Central memory CD8-positive, alpha-beta T cell (primary cell): ENCODE measurements at places on chromosomes 5 and 9.

DNA sequence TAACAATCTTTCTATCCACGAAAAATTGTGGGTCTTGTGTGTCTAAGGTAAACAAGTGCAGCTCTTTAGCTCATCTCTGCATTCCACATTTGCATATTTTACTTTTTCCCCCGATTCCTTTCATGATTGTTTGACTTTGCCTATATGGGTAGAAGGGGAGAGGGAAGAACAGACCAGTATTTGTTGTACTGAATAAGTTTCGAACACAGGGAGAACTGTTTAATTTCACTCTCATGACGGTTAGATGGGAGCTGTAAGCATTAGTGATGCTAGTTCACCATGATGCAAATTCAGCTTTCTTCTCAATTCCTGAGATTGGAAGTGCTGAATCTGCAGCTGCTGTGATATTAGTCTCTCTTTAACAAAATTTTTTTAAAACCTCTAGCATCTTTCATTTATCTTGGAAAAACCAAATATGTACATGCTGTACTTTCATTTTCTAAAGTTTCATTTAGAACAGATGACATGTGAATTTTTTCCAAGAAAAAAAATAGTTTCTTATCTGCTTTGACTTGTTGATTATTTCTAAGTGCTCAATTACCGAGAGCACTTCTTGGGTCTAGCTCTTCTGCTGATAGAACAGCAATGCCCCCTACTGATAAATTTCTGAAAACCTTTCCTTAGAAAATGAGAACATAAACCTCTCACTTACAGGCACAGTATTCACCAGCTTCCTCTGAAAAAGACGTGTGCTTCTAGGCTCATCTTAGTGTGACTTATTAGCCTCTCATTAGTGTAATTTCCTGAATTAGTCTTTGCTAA lies 149.5 kb downstream of the BAAT start:
- no peaks in the 10 kb centered on the region for H3K36me3 ChIP-seq
- no peak overlapping the region for H3K27ac ChIP-seq
- no peaks in the 10 kb centered on the region for H3K4me1 ChIP-seq
- DNase-seq = no peak

GRCh38 chr5:1914471-1914870 lies 31.7 kb upstream of the IRX4 start:
- H3K27ac ChIP-seq = no peak overlapping the region
- H3K4me3 ChIP-seq = no peak overlapping the region
- no peak for DNase-seq

DNA sequence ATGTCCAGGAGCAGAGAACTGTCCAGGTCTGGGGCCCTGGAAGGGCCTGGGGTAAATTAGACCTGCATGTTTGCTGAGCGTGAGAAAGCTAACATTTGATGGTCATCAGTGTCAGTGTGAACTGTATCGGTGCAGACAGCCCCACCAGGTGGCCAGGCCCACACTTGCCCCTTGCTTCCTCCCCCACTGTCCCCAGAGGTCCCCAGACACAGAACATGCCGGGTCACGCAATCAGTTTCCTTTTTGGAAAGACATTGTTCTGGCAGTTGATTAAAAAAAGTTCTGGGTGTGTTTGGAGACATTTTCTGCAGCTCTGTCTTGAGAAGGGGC lies 1.5 kb downstream of the NKD2 start:
- H3K27me3 ChIP-seq = peaks cover 57% of the 10 kb centered on the region
- no peak overlapping the region for H3K27ac ChIP-seq
- peaks cover 7% of the 10 kb centered on the region for H3K4me1 ChIP-seq
- no peak for DNase-seq
- peaks cover 2% of the 10 kb centered on the region for H3K36me3 ChIP-seq
- H3K4me3 ChIP-seq = no peak overlapping the region

GRCh38 chr5:88879724-88880123 lies 3.3 kb downstream of the MEF2C start:
- H3K4me1 ChIP-seq = peaks cover 22% of the 10 kb centered on the region
- H3K4me3 ChIP-seq = no peak overlapping the region
- H3K36me3 ChIP-seq = peaks cover 2% of the 10 kb centered on the region
- DNase-seq = no peak
- H3K27me3 ChIP-seq = peaks cover 26% of the 10 kb centered on the region

GRCh38 chr5:39519566-39520231 lies 94.9 kb upstream of the DAB2 start:
- no peaks in the 10 kb centered on the region for H3K4me1 ChIP-seq
- H3K4me3 ChIP-seq = no peak overlapping the region
- DNase-seq = no peak
- no peaks in the 10 kb centered on the region for H3K36me3 ChIP-seq
- H3K27ac ChIP-seq = no peak overlapping the region
- peaks cover 32% of the 10 kb centered on the region for H3K27me3 ChIP-seq

- peaks cover 2% of the 10 kb centered on the region for H3K36me3 ChIP-seq
Measured at GRCh38 chr5:125326150-125326510, 579.7 kb upstream of the ZNF608 start.

- H3K4me3 ChIP-seq = no peak overlapping the region
- no peaks in the 10 kb centered on the region for H3K36me3 ChIP-seq
- no peak for DNase-seq
- no peaks in the 10 kb centered on the region for H3K4me1 ChIP-seq
- peaks cover 50% of the 10 kb centered on the region for H3K27me3 ChIP-seq
- no peak overlapping the region for H3K27ac ChIP-seq
Measured at GRCh38 chr9:90368928-90369327, 273.7 kb downstream of the DIRAS2 start.

DNA sequence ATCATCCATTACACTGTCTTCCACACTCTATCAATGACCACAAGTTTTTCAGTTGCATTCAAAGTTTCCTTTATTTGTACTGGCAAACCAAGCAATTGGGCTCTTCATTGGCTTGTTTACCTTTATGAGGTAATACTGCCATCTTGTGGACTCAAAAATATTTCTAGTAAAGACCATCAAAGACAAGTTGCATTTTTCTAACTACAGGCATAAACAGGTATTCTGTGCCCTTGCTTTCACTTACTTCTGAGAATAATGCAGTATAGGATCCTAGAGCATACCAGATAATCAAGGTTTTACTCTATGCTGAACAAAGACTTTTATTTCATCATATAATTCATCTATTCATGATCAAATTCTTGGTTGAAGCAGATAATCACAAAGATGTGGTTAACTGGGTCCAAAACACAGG lies 173.7 kb upstream of the POU5F2 start:
- H3K4me3 ChIP-seq = no peak overlapping the region
- no peaks in the 10 kb centered on the region for H3K4me1 ChIP-seq
- H3K36me3 ChIP-seq = peaks cover 6% of the 10 kb centered on the region
- no peak for DNase-seq
- no peak overlapping the region for H3K27ac ChIP-seq
- no peaks in the 10 kb centered on the region for H3K27me3 ChIP-seq

GRCh38 chr9:136044207-136044970 lies 50.7 kb downstream of the NACC2 start:
- H3K4me1 ChIP-seq = no peaks in the 10 kb centered on the region
- H3K27ac ChIP-seq = no peak overlapping the region
- H3K4me3 ChIP-seq = no peak overlapping the region
- no peaks in the 10 kb centered on the region for H3K27me3 ChIP-seq

DNA sequence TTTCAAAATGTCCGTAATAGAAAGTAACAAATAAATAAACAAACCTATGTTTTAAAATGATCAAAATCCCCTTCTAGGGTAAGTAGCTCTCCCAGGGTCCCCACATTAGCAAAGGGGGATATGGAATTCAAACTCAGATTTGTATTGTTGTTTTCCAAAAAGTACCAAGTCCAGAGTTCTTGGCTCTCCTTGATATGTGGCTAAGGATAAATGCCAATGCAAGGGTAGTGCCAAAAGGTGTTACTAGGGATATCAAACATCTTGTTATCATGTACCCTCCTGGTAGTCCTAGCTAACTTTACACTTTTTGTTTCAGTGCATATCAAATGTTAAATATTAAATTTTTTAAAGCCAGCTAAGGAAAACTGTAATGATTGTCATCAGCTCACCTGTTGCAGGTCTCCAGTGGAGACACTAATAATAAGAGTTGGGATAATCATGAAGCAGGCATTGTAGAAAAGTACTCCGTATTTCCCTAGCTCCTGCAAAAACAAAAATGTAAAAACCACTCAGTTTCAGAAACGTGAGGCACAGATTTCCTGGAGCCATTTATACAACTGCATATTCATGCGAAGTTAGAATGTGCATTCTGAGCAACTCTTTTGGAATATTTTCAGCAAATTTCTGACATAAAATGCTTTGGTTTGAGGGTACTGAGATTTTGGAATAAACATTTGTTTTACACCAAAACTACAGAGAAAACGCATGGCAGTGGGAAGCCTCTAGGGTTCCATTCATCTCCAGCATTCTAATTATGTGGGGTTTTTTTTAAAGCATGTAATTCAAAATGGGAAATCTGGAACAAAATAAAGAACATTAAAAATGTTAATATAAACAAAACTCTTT lies 39.8 kb downstream of the SLC35D2 start:
- H3K27me3 ChIP-seq = no peaks in the 10 kb centered on the region
- no peaks in the 10 kb centered on the region for H3K4me1 ChIP-seq
- no peak overlapping the region for H3K4me3 ChIP-seq
- peaks cover 4% of the 10 kb centered on the region for H3K36me3 ChIP-seq

DNA sequence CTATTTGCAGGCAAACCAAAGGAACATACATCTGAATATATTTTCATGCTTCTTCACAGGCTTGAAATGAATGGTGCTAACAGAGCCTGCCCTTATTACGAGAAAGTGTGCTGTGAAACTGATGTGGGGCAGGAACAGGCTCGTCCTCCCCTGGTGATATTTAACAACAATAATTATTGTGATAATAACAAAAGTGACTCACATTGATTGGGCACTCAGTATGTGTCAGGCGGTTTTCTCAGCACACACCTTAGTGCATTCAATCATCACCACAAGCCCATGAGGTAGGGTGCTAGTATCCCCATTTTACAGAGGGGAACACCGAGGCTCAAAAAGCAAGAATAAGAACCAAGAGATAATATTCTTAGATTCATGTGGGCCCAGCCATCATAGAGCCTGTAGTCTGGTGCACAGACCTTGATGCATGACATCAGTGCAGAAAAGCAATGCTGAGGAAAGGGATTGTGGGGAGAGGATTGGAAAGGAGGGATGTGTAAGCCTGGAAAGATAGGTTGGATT lies 18.1 kb upstream of the BOD1 start:
- no peaks in the 10 kb centered on the region for H3K4me1 ChIP-seq
- DNase-seq = no peak

DNA sequence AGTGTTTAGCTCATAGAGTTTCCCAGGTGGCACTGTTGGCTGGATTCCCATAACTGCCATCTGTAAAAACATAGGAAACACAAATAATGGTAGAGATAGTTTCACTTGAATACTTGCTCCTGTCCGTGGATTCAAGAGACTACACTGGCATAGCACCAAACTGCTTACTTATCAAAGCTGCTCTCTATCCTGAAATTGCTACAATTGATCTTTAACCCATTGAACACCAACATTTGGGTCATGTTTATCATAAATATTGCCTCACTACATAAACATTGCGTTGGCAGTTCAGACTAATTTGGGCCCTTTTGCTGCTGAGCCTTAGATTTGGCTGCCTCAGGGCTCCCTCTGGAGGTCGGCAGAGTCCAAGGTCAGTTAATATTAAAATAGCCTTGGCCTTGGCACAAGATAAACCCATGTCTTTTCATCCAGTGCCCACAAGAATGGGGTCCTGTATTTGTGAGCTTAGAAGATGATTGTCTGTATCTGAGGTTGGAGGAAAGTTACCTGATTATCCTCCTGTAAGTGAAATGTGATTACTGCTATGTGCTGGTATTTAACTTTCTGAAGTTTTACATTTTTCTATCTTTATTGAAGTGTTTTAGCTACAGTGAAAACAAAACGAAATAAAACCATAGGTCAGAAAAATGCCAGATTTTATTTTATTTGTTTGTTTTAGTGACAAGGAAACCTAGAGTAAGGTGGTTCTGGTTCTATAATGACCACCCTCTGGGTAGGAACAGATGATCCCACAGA lies 4.0 kb upstream of the RANBP3L start:
- H3K4me3 ChIP-seq = no peak overlapping the region
- DNase-seq = no peak
- peaks cover 1% of the 10 kb centered on the region for H3K36me3 ChIP-seq
- no peak overlapping the region for H3K27ac ChIP-seq

DNA sequence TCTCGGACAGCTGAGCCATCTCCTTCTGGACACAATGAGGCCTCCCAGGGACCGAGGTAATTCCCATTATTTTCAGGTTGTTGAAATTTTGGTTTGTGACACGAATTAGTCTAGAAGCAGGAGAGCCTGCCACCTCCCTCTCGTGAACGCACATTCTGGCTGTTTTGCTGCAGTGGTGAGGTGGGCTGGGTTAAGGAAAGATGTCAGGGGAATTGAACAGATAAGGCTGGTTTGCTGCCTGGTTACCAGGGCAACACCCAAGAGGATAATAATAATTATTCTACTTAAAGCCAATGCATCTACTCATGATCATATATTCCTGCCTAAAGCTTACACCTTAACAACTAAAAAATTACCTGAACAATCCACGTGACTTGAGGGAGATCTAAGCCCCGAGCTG lies 38.1 kb downstream of the DDX31 start:
- no peaks in the 10 kb centered on the region for H3K27me3 ChIP-seq
- H3K36me3 ChIP-seq = peaks cover 28% of the 10 kb centered on the region
- no peak for DNase-seq
- no peak overlapping the region for H3K4me3 ChIP-seq
- no peaks in the 10 kb centered on the region for H3K4me1 ChIP-seq

DNA sequence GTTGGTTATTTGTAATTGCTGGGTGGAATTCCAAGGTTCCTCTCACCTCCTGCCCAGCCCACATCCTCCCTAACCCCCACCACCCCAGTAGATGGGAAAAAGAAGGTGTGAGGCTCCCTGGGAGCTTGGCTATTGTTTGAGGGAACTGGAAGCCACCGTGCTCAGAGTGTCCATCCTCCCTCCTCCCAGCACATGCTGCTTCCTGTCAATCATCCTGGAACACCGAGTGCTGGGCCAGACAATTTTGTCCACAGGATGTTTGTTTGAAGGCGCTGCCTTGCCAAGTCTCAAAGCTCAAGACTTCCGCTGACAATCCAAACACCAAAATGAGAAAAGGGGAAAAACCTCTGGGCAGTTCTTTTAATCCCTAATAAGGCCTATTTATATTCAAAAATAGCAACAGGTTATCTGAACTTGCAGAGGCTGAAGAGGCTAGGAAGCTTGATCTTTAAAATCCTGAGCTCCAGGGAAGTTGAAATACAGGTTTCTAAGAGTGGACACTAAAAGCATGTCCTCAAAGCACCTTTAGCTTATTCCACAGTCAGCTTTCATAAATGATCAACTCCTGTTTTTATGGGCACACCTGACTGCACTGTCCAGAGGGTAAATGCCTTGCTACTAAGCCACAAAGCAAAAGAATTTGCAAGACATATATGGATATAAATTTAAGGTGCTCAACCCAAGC lies 286.7 kb downstream of the NFIB start:
- H3K4me1 ChIP-seq = no peaks in the 10 kb centered on the region
- no peak overlapping the region for H3K4me3 ChIP-seq
- no peak overlapping the region for H3K27ac ChIP-seq

DNA sequence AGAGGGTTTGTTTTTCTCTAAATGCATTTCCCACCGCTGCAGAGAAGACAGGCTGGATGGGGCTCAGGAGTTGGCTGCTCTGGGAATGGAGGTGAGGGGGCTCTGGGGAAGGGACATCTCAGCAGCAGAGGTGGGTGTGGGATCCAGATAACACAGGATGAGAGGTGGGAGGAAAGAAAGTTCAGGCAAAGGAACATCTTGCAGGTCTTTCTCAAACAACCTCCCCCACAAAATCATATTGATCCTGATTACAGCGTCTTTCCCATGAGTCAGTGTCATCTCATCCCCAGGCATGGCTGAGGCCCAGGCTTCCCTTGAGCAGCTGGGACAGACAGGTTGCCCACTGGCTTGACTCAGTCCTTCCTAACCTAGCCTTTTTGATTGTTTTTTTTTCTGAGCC lies 11.3 kb upstream of the ACSL6 start:
- no peaks in the 10 kb centered on the region for H3K27me3 ChIP-seq
- H3K27ac ChIP-seq = no peak overlapping the region
- H3K36me3 ChIP-seq = peaks cover 3% of the 10 kb centered on the region
- DNase-seq = no peak
- H3K4me1 ChIP-seq = peaks cover 25% of the 10 kb centered on the region
